ENCODE measurements at places on chromosomes 6 and 20.

DNA sequence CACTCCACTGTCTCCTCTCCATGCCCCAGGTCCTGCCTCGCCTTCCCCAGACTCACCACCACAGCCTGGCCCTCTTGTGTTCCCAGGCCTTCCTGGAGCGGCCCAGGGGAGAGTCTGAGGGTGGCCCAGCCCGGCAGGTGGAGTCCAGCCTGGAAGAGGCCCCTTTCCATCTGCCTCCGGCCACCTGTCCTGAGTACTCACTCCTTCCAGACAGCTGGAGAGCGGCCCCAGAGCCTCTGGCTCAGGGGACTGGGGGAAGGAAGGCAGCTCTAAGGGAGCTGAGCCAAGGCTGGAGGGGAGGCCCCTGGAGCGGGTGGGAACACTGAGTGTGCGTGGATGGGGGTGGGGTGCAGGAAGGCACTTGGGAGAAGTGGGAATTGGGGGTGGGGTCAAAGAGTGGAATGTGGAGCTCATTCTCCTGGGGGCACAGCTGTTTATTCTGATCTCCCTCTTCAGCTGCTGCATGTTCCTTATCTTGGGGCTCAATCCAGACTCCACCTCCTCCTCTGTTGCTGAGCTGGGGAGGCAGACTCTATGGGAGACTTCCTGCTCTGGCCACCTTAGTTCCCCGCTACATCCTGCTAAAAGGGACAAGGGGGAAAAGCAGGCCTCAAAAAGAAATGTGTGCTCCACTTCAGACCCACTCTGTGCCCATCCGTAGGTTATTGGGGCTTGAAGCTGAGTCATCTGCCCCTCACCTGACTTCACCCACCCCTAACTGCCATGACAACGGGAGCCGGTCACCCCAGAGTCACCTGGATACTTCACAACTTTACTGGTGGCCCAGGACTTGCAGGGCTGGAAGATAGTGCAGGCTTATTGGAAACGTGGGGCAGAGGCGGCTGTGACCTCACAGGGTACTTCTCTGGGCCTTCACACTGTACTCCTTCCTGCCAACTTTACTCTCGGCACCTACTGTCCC is 19.5 kb upstream of the TAF8 start:
- no peak for DNase-seq

DNA sequence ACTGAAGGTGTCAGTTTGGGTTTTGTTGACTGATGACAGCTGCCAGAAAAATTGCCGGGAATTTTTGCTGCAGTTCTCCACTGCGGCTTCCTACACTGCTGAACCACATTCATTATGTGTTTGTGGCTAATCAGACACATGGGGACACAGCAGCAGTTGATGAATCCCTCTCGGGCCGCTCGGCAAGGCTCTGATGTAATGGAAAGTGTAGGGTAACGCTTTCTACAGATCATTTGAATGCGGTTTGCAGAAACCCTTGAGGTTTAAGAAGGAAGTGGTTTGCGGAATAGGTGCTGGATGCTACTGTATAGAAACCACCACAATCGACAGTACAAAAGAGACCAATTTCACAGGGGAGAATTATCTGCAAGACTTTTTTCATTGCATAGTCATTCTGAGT is 138.7 kb upstream of the SASH1 start:
- DNase-seq: peak; percentile 92

- no peak for DNase-seq
Observed at GRCh38 chr6:344816-345340, 46.7 kb upstream of the IRF4 start.

GRCh38 chr6:40205801-40206200 is 271.5 kb upstream of the MOCS1 start:
- DNase-seq: no peak

GRCh38 chr20:36802326-36803222 is 29.0 kb upstream of the DSN1 start:
- DNase-seq: no peak

GRCh38 chr6:152048921-152049320 is 241.4 kb downstream of the ESR1 start:
- no peak for DNase-seq
